ENCODE measurements at places on chromosomes 7 and 10. TPM values are rescaled to one million over a fixed set of nuclear protein-coding genes. Genes with fewer than 3 reads are reported as not detected.

- DNase-seq: no peak
These were observed 420.2 kb downstream of the CDC14C start for GRCh38 chr7:49344556-49344955.

Gene RHOBTB1
- total RNA-seq: 20.3 TPM

DNA sequence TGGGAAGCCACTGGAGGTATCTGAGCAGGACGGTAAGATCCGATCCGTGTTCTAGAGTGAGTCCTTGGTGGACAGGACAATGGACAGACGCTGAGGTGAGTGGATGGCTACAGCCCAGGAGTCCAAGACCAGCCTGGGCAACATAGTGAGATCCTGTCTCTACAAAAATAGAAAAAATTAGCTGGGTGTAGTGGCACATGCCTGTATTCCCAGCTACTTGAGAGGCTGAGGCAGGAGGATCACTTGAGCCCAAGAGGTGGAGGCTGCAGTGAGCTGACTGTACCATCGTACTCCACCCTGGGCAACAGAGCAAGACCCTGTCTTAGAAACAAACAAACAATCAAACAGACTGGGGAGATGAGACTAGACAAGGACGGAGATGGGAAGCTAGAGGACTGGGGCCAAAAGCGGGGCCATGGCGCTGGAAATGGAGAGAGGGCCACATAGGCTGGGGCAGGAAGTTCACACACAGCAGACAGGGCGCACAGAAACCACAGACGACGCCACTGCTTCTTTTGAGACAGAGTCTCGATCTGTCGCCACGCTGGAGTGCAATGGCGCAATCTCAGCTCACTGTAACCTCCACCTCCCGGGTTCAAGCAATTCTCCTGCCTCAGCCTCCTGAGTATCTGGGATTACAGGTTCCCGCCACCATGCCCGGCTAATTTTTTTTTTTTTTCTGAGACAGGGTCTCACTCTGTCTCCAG, 24.7 kb downstream of the DAGLB start:
- DNase-seq: no peak

Gene MALRD1
- 0.28 TPM for total RNA-seq

Gene RPEL1
- not detected for total RNA-seq

GRCh38 chr7:89887489-89887888, 266.8 kb upstream of the STEAP1 start:
- DNase-seq: no peak

DNA sequence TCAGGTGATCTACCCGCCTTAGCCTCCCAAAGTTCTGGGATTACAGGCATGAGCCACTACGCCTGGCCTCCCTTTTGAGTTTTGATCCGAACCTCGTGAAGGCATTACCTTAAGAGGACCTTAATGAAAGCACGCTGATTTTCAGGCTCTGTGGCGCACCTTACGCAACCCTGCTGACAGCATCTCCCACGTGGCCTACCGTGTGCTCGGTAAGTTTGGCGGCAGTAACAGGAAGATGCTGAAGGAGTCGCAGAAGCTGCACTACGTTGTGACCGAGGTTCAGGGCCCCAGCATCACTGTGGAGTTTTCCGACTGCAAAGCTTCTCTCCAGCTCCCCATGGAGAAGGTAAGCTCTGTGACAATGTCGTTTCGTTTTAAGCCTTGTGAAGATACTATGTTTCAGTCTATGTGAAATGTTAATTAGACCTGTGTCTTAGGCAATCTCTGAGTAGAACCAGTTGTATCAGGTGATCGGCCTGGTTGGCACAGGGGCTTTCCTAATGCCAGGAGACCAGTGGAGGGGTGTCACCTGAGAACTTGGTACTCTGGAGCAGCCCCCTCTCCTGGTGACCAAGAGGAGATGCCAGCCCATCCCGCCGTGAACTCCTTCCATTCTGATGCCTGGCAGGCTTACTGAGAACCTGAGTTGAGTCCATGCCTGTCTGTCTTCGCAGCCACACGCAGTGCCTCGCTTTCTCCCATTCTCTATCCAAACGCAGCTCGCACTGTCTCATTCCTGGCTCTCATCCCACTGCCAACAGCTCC, 43.5 kb downstream of the TRRAP start:
- DNase-seq: no peak

Gene TMEM176A
- total RNA-seq: 1.3 TPM

DNA sequence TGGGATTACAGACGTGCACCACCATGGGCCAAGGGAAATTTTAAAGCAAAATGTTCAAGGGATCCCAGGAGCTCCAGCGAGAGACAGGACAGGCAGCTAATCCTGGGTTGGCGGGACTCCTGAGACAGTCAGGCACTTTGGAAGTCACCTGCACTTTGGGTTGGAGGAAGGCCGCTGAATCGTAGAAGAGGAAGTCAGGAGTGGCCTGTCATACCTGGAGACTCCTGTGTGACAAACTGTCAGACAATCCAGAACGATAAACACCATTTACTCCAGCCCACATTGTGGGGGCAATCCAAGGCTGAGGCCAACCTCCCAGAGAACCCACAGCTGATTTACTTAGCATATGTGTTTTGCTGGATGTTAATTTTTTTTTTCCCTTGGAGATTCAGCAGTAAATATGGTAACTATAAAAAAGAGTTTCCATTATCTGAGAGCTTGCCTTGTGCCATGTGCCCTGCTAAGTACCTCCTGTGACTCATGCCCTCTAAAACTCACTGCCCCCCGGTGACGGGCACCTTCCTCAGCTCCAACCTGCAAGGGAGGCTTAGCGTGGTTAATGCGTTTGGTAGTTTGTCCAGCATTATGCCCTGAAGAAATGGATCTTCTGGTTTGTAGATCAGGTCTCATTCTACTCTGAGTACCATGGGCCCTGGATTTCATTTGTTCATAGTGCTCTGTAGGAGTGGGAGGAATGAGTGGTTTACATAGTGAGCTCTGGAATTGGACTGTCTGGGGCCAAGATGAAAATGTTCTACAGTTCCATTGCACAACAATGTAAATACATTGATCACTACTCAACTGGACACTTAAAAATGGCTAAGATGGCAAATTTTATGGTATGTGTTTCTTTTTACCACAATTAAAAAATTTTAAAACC, 50.9 kb downstream of the ICA1 start:
- no peak for DNase-seq
